ENCODE measurements at places on chromosomes 16 and 17.

DNA sequence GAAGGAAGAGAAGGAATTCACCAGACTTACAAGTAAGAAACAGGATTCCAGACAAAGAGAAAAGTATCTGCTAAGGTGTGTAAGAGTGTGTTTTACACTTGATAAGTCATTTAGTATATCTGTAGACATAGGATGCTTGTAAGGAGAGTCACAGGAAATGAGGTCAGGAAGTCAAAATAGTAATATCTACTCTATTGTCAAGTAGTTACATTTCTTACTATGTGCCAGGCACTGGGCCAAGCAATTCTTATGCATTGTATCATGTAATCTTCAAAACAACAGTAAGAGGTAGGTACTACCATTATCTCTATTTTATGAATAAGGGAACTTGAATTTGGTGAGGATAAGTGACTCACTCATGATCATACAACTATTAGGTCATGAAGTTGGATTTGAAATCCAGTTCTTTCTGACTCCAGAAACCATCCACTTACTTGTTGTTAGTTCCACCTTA, 129.1 kb downstream of the SNX11 start:
- no peak for DNase-seq

GRCh38 chr17:61442136-61442775, 10.0 kb upstream of the TBX4 start:
- DNase-seq = no peak

DNA sequence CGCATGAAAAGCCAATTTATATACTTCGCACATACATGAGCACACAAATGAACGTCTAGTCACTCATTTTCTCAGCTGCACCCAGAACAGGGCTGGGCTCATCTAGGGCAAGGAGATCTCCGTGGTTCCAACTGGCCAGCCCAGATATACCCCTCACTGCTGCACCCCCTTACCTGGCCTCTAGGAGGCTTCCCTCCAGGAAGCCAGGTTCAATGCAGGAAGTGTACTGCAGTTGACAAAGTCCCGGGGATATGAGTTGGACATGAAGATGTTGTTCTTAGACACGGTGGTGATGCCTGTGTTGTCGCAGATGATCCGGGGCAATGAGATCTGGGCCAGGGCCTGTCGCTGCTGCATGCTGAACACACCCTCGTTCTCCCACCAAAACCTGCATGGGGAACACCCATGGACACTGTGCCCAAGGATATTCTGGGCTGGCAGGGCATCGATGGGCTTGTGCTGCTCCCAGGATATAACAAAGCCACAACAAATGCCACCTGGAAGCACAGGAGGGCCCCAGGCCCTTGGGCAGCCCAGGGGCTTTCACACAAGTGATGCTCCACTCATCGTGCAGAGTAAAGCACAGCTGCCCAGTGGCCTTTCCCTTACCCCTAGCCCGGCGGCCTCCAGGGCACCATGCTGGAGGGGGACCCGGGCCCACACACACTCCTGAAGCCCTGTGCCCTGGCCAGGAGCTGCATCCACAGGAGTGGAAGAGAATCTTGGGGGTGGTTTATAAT, 10.1 kb downstream of the MPO start:
- no peak for DNase-seq

DNA sequence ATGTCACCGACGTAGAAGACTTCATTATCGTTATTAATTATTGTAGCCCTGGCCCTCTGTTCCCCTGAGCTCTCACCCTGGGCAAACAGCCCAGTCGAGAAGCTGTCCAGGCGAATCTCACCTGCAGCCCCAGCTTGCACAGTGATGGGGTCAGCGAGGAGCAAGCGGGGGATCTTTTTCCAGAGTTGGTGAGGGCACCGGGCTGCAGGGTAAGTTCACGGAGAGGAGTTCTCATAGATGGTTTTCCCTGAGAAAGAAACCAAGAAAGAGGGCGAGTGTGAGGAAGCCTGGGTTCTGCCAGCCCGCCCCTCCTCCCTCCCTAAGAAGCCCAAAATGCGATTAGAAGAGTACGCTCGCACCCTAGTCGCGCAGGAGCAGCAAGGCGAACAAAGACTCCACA, 436 bp downstream of the SPAG5 start:
- no peak for DNase-seq

GRCh38 chr17:36188891-36189306, 7.7 kb downstream of the CCL3L1 start:
- DNase-seq = peak; percentile 37

DNA sequence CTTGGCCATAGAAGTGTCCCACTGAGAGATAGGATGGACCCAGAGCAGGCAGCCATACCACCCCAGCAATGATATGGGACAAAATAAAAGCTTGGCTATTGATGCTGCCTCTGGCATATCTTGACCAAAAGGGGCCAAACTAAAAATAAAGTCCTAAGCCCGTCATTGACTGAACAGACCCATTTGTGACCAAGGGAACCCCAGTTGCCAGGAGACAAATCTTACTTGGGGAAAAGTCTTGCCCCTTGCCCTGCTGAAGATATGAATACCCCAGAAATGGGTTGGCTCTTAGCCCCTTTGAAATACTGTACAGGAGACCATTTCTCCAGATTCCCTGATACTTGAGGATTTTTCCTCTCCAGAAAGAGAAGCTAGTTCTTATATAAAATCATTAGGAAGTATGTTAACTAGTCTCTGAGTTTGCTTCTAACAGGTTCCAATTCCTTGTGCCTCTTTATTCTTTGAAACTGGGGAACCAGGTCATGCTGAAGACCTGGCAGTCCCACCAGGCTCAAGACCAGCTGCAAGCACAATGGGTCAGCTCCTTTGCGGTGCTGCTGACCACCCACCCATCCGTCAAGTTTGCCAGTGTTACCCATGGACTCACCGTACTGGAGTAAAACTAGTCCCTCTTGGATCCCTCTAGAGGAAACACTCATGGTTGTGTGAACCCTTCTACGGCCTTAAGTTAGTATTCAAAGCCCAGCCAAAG, 31.0 kb upstream of the LCMT1 start:
- DNase-seq = no peak

DNA sequence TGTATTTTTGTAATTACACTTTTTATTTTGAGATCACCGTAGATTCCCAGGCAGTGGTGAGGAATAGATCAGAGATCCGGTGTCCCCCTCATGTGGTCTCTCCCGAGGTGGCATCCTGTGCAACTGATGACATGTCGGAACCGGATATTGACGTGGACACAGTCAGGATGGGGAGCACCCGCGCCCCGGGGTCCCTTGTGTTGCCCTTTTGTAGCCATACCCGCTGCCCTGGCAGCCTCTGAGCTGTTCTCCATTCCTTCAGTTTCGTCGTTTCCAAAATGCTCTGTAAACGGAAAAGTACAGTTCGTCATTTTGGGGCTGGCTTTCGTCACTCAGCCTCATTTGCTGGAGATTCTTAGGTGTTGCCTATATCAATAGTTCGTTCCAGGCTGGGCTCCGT, 14.2 kb downstream of the JPH3 start:
- no peak for DNase-seq

DNA sequence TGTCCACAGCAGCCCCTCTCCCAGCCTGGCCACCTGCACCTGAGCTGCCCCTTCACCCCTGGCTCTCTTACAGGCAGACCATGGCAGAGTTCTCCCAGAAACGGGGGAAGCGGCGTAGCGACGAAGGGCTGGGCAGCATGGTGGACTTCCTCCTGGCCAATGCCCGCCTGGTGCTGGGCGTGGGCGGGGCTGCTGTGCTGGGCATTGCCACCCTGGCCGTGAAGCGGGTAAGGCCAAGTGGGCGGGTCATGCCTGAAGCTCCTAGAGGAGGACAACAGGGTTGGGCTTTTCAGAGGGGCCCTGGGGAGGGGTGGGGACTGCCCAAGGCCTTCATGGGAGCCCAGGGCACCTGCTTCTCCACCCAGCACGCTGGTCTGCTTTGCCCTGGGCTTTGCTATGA, 2.2 kb downstream of the MIEF2 start:
- no peak for DNase-seq

DNA sequence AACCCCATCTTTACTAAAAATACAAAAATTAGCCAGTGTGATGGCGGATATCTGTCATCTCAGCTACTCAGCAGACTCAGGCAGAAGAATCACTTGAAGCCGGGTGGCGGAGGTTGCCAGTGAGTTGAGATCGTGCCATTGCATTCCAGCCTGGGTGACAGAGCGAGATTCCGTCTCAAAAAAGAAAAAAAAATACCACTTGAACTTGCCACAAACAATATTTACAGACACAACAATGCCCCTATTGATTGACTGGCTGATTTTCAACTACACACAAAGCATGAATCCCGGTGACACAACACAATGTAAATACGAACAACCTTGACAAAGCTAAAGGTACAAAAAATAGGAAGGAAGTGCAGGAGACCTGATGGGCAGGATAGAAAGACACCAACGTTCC, 49.3 kb downstream of the NXN start:
- DNase-seq = no peak

- DNase-seq = no peak
These were observed 7.7 kb upstream of the PPL start for GRCh38 chr16:4944333-4945281.

DNA sequence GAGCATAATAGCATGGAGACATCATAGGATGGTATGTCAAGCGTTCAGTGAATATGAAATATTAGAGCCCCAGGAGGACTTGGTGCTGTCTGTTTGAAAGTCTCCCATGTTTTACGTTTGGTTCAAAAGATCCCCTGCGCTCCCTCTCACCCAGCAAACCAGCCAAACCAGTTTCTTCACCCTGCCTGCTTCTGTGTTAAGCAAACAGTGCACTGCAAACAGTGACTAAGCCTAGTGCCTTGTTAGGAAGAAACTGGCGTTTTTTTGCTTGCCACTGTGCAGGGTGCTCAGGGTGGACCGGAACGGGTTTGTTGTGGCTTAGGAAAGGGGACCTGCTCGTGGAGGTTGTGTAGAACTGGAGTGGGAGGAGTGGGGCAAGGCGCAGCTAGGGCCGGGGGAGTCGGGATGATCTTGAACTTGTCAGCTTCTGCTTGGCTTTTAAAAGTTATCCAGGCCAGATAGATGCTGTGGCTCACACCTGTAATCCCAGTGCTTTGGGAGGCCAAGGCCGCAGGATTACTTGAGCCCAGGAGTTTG, 7.7 kb downstream of the CDH1 start:
- no peak for DNase-seq

- DNase-seq = no peak
These were observed 23.4 kb downstream of the NGFR start for GRCh38 chr17:49518346-49519078.

DNA sequence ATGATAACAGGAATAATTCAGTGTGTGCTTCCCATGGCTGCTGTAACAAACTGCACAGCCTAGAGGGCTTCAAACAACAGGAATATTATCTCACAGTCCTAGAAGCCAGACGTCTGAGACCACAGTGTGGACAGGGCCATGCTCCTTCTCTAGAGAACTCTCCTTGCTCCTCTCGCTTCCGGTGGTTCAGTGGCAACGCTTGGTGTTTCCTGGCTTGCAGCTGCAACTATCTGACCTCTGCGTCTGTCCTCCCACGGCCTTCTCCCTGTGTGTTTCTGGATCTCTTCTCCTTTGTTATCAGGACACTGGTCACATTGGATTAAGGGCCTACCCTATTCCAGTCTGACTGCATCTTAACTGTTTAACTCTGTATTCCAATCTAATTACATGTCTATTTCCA, 414.3 kb downstream of the MAF start:
- no peak for DNase-seq

GRCh38 chr17:83055911-83056582, 23.4 kb upstream of the METRNL start:
- DNase-seq = no peak

GRCh38 chr17:68418876-68419275, 38.4 kb downstream of the WIPI1 start:
- DNase-seq = no peak

- peak; percentile 38 for DNase-seq
These were observed 74.5 kb upstream of the DYNLRB2 start for GRCh38 chr16:80466024-80466987.

GRCh38 chr17:16930571-16931317, 41.2 kb downstream of the TNFRSF13B start:
- no peak for DNase-seq

- no peak for DNase-seq
These were observed 17.3 kb upstream of the KRT24 start for GRCh38 chr17:40720899-40721298.

- peak; percentile 2 for DNase-seq
These were observed 92.8 kb downstream of the IRX3 start for GRCh38 chr16:54193665-54194333.

DNA sequence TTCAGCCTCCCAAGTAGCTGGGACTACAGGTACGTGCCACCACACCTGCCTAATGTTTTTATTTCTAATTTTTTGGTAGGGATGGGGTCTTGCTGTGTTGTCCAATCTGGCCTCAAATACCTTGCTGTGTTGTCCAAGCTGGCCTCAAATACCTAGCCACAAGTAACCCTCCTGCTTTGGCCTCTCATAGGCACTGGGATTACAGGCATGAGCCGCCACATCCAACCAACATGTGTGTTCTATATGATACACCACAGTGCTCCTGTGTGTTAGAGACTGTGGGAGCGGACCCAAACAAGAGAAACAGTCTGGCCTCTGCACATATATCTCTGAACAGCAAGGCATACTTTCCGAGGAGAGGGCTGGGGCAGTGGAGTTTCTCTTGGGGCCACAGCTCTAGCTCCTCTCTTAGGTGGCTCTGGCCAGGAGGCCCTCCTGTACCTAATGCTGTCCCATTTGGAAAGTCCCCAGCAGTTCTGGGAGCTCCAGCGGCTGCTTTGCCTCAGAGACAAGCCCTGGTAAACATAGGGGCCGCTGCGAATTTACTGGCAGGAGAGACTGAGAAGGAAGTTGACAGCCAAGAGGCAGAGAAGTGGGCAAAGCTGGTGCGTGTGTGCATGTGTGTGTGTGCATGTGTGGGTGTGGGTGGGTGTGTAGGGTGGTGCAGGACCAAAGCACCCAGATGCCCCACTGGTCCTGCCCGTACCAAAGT, 95.0 kb downstream of the RAB11FIP4 start:
- no peak for DNase-seq

DNA sequence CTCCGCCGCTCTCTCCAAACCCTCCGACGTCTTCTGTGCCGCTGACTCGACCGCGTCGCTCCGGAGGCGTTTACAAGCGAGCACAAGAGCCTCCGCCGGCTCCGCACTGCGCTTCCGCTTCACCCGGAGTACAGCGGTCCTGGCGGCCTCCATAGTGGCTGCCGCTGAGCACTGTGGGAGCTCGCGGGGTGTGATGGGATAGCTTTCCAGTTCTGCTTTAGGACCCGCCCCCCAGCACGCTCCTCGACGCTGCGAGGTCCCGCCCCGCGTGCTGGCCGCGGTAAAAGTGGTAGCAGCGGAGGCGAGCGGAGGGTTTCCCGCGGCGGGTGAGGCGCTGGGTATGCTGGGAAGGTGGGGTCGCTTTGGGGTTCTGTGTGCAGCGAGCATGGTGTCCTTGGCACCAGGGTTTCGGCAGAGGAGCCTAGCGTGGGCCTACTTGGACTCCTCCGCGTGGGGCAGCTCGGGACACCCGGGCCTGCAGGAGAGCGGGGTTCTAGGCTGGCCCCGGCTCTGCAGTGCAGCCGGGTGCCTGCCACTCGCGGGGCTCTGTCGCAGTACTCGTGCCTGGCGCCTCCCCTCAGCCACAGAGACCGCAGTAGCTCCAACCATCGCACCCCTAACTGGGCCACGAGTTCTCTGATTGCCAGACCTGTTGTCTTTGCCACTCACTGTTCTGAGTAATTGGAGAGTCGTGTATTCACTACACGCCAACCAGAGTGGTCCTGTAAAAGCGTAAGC, at the start of the genes PRMT7 and SLC7A6OS:
Gene PRMT7, plus strand, starts transcription at position 246 of the 738 bp plus-strand sequence. CDS start 4,961 bp downstream, outside the sequence.
Gene SLC7A6OS, minus strand, starts transcription at position 173 of the 738 bp plus-strand sequence. Its CDS starts 20 bp downstream, at position 153.
- peak; percentile 92 for DNase-seq

- peak; percentile 54 for DNase-seq
These were observed 110.9 kb downstream of the XYLT1 start for GRCh38 chr16:17359788-17360390.
